ENCODE measurements at places on chromosomes 11 and 22.

GRCh38 chr11:127693686-127694085 is 693.1 kb upstream of the KIRREL3 start:
- no peak for DNase-seq

- DNase-seq: no peak
Measured at GRCh38 chr11:98099371-98099770, 921.4 kb upstream of the CNTN5 start.

DNA sequence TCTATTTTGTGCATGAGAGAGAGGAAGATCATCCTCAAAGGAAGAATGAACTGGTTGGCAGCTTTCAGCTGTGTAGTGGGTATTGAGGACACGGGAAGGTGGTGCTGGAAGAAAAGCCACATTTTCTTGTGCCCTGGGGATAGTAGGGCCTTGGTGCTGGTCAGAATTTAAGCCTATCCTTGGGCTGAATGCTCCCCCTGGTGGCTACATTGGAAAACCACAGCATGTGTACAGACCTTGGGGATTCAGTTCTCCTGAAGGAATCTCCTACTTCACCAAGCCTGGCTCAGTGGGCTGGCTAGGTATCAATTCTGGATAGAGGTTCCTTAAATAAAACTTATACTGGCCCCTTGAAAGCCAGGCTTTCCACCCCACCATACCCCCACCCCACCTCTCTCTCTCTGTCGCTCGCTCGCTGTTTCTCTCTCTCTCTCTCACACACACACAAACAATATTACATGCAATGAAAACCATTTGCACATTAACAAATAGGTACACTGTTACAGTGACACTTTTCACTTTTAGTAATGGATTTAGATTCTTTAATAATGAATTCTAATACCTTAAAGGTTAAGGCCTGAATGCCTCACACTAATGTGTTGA is 2.8 kb upstream of the OR51M1 start:
- DNase-seq: no peak

GRCh38 chr11:13216711-13217075 is 60.9 kb upstream of the BMAL1 start:
- no peak for DNase-seq

DNA sequence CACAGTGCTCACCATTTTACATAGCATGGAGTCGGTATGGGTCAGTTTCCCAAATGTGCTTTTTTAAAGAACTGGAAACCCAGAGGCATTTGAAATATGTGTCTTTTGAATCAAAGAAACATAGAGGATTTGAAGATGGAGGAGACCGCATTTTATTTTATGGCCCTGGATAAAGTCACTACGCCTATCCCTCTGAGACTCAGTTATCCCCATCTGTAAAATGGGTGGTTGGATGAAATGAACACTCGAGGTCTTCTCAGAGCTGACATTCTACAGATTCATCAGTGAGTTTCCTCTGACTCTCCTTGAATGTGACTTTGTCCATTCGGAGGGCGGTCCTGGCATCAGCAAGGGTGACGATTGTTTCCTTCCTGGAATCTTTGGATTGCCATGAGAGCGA is 135.1 kb downstream of the MIAT start:
- DNase-seq: no peak

GRCh38 chr11:118117790-118118601 is 31.2 kb upstream of the SMIM35 start:
- no peak for DNase-seq

DNA sequence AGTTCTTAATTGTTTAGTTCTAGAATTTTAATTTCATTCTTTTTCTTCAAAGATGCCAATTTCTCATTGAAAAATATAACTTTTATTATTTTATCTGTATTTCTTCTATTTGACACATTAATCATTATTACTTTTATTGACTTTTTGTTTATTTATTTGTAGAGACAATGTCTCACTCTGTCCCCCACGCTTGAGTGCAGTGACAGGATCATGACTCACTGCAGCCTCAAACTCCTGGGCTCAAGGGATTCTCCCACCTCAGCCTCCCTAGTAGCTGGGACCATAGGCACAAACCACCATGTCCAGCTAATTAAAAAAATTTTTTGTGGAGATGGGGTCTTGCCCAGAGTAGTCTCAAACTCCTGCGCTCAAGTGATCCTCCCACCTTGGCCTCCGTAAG is 30.3 kb upstream of the FBLN1 start:
- no peak for DNase-seq

DNA sequence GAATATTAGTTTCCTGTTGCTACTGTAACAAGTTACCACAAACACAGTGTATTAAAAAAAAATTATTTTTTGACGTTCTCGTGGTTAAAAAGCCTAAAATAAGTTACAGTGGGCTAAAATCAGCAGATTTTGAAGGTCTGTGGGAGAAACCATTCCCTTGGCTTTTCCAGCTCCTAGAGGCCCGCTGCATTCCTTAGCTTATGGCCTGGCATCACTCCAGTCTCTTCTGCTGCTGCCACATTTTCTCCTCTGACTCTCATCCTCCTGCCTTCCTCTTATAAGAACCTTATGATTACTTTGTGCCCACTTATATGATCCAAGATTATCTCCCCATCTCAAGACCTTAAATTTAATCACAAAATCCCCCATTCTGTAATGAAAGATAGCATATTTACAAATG is 392.7 kb downstream of the GUCY1A2 start:
- DNase-seq: no peak

- no peak for DNase-seq
Measured at GRCh38 chr11:95725196-95725595, 64.4 kb downstream of the FAM76B start.

- no peak for DNase-seq
Measured at GRCh38 chr22:32144496-32145274, 14.4 kb downstream of the C22orf42 start.

GRCh38 chr11:61336171-61336935 is 3.3 kb downstream of the TKFC start:
- DNase-seq: no peak

- DNase-seq: no peak
Measured at GRCh38 chr11:96474263-96474662, 84.5 kb downstream of the JRKL start.

DNA sequence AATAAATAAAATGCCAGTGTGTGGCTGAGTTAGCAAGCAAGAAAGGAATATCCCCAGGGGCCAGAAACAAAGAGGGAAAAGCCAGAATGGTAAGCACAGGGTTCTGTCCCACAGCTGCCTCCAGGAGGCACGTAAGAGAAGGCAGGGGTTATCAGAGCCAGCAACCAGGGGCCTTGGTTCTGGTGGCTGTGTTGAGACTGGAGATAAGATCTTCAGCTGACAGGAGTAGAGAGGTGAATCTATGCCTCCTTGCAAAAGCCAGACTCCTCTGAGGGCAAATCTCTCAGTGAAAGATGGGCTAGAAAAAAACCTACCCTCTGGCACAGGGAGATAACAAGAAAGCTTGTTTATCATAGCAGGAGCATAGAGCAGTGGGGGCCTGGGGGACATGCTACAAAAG is 29.8 kb upstream of the NFAM1 start:
- no peak for DNase-seq

DNA sequence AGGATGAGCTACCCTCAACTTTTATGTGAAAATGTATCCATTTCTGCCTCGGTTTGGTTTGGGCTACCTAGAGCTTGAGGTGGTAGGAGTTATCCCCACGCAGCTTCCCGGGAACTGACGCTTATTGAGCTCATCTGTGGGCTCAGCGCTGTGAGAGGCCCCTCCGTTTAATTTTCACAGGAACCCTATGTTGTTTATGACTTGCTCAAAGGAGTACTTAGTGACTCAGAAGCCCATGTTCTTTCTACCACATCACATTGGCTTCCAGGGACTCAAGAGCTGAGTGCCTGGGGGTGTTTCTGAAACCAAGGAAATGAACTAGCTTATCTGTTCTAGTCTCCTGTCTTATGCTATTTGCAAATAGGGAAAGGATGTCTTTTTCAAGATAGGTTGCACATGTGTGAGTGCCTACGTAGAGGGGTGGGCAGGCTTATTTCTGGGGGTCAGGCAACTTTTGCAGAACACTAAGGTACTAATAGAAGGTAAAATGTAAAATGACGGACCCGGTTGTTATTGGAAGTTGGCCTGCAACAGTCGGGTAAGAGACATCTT is 40.5 kb downstream of the MICAL2 start:
- DNase-seq: no peak

GRCh38 chr22:44979154-44979553 is 30.7 kb downstream of the PHF21B start:
- DNase-seq: no peak

DNA sequence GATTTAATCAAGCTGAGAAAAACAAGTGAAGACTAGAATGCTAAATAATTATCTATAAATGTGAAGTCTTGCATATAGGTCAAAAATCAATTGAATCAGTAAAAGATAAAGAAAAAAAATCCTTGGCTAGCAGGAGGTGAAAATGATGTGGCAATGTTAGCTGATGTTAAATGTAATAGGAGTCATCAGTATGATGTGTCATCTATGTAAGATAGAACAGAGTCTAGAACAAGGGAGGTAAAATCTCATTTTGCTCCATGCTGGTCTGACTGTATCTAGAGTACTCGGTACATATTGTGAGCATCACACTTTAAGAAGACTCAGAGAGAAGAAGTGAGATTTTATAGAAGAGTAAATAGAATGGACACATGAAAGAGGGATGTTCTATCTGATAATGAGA is 721.2 kb downstream of the ETS1 start:
- no peak for DNase-seq

DNA sequence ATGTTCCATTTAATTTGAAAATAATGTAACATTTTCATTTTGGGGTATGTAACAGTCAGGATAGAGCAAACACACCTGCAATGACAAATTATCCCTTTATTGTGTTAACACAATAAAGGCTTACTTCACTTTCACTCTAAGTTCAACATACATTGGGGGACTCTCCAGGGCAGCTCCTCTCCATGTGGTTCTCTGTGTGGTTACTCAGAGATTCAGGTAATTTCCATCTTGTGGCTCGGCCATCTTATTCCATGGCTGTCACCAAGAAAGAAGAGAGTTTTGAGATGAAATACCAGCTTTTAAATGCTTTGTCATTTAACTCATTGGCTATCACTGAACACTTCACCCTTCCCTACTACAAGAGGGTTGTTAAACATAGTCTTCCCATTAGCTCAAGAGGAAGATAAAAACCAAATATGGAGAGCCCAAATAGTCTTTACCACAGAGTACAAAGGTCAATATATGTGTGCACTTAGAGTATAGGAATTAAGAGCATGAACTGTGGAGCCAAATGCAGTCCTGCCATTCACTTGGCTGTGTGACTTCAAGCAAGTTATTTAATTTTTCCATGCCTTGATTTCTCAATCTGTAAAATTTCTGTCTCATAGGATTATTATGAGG is 10.6 kb upstream of the TPH1 start:
- no peak for DNase-seq

DNA sequence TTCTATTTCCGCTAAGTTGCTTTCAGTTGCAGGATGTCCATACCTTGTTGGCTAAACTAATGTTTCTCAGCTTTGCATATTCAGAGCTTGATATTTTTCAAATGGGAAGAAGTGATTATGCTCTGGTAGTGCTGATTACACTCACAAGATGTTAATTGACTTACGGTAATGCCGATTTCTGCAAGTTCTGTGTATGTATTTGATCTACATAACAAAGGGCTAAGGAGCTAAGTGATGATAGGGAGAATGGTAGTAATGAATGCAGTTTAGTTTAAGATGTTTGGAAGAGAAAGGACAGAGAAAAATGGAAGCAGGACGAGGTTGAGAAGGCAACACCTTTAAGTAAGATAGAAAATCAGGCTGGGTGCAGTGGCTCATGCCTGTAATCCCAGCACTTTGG is 61.4 kb downstream of the FAM83F start:
- DNase-seq: no peak

DNA sequence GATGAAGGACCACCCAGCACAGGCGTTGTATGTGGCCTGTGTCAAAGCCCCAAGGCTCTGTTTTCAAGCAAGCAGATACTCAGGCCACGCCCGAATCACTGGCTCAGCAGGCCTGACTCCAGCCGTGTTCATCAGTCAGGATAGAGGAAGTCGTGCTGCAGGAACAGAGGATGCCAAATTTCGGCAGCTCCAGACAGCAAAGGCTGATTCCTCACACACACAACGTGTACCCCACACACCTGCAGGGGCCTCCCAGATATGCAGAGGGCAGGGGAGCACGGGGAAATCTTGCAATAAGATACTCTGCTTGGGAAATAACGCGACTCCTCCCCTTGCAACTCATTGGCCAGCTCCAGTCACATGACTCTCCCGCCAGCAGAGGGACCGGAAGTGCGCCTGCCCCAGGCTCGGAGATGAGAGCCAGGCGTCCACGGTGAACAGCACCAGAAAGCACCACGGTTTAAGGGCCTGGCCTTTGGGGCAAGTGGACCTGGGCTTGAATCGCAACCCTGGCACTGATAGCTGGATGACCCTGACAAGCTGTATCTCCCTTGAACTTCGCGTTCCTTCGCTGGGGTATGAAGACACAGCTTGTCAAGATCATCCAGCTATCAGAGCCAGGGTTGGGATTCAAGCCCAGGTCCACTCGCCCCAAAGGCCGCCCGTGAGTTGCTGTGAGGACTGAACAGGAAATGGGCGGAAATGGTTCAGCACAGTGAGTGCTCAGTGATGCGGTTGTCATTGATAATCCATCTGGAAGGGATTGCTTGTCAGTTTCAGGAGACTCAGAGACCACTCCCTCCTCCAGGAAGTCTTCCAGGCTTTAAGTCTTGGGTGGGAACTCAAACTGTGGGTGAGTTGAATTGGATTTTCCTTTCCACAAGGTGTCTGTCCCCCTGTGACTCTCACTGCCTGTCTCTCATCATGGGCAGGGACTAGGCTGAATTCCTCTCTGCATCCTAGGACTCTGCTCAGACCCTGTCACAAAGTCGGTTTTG is 88.5 kb downstream of the MYEOV start:
- no peak for DNase-seq
